ENCODE measurements at places on chromosomes 2 and 18. TPM values are rescaled to one million over a fixed set of nuclear protein-coding genes. Genes with fewer than 3 reads are reported as not detected.

GRCh38 chr2:233867993-233868532 is at the start of gene MSL3B:
MSL3B (minus strand) TSS chr2:233868386.
- DNase-seq: peak; percentile 75

The PDE1A gene
- total RNA-seq: 0.32 TPM

The NOL4 gene
- 0.48 TPM for total RNA-seq

GRCh38 chr2:43788646-43789045 is 14.8 kb downstream of the DYNC2LI1 start:
- no peak for DNase-seq

DNA sequence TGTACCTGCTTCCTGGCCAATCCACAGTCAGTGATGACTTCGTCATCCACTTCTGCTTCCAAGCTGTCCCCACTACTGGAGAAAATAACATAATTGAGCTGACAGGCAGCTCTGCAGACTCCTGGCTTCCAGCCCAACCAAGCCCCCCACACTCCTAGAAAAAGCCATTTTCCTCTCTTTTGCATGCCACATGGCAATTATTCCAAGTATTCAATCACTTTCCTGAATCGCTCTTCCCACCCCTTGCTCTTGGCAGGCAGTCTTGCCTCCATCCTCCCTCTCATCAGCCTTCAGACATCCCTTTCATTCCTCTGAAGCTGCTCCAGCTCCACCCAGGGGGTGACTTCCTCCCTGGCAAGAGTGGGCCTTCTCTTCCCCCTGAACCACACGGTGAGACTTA is 14.3 kb upstream of the ST8SIA5 start:
- no peak for DNase-seq

The AFF3 gene
- 12.8 TPM for total RNA-seq

The HOXD9 gene
- not detected for total RNA-seq
